ENCODE measurements at places on chromosomes 3 and 15. TPM values are rescaled to one million over a fixed set of nuclear protein-coding genes. Genes with fewer than 3 reads are reported as not detected.

GRCh38 chr3:14822134-14822533 is 3.4 kb downstream of the FGD5 start:
- no peak for DNase-seq

GRCh38 chr3:48196611-48197010 is 8.4 kb upstream of the CDC25A start:
- no peak for DNase-seq

- DNase-seq, result peak; percentile 54
Observed at GRCh38 chr15:59437817-59438624, at the start of gene FAM81A. Gene FAM81A, plus strand, starts transcription at chr15:59438186. Its CDS starts 20,441 bp downstream, at chr15:59458627.

- peak; percentile 62 for DNase-seq
Observed at GRCh38 chr15:70023064-70023768, 74.5 kb downstream of the TLE3 start.

- DNase-seq, result no peak
Observed at GRCh38 chr3:51719410-51720025, 12.7 kb downstream of the GRM2 start.

The CAPN7 gene
- 26.6 TPM for total RNA-seq

The TICRR gene
- total RNA-seq, result 8.0 TPM
